GM13976 (cell line): ENCODE measurements at places on chromosomes 5 and 9.
A peak's percentile ranks its signal among the peaks of the same experiment; 100 is the strongest.

DNA sequence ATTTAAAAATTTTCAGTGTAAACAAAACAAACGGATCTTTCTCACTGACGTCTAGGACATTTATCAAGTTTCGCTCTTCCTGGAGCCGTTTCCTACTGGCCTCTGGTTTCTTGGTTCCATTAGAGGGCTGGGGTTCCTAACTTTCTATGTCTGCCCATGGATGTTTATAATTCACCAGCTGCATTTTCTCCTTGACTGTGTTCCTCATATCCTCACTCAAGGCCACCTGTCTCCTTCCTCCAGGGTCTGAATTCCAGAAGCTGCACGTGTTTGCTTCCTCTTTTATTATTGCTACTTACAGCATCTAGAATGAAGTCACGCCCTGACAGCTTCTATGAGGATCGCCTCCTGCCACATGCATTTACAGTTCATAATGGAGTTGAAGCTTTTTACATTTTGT, 74.1 kb upstream of the BASP1 start:
- DNase-seq: no peak

- no peak for DNase-seq
These were observed 56.5 kb upstream of the RNF38 start for GRCh38 chr9:36456480-36457065.

- DNase-seq: peak; percentile 80
These were observed 118.8 kb downstream of the WNK2 start for GRCh38 chr9:93302586-93303257.

DNA sequence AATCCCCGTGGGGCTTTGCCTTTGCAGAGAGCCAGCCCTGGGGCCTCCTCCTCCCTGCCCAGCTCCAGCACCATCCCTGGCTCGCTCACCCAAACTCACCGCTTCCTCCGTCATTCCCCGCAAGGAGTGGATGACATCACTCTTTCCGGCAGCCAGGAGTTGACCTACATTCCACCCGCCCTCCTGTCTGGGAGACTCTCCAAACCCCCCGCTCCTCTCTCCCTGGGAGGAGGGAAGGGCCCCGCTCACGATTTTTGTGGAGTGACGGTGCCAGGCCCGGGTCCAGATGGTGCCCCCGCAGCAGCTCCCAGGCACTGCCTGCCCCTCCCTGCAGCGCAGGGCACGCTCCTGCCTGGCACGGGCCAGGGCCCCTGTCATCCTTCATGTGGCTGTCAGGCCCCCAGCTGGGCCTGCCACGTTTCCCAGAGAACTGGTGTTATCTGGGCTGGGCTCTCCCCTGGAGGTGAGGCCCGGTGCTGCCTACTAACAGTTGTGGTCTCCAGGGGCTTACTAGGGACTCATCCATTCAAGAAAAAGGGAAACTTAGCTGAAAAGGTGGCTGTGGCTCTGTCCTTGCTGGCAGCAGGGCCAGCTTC, 52.3 kb downstream of the NTNG2 start:
- no peak for DNase-seq

DNA sequence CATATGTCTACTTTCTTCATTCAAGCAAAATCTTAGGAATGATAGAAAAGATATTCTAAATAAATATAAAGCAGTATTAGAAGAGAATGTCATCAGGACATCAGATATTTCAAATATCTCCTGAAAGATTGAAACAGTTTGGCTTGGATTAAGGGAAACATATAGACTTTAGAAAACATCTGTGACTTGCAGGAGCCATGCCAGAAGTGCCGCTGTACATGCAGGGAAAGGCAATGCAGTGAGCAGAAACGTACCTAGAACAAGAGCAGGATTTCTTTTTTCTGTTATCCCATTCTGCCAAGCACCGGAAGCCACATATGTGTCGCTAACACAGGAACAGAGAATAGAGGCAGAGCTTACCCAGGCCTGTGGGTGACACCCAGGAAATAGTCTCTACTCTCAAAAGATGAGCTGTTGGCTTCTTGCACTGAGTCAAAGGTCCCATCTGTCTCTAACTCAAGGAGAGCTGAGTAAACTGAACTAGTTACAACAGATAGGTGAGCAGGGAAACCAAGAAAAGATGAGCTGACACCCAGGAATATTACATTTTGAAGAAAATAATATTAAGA, 5.8 kb downstream of the ADAMTS19 start:
- DNase-seq: no peak

DNA sequence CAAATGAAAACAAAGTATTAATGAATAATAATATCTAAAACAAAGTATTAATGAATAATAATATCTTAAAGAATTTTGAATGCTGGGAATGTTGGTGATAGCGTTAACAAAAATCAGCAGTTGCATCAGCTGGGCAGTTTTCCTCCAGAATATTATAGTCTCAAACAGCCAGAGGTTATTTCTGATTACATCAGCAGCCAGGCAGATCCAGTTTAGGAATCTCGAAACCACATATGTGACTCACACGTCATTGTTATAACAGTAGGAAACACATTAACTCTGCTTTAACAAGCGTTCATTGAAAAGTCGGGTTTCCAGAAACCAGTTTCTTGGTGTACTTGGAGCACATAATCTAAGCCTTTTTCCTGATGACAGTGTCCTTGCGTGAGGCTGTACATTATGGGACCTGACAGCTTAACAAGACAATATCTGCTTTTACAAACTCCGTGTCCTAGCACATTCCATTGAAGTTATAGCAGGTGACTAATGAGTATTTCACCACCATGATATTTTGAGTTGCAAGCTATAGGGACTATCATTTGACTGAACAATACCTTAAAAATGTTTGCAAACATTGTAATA, 559.5 kb upstream of the KLF4 start:
- no peak for DNase-seq

GRCh38 chr9:92971776-92972175, 24.5 kb downstream of the FGD3 start:
- DNase-seq: no peak

GRCh38 chr5:134113902-134114875, at the start of gene TCF7:
TCF7 (plus strand) TSS chr5:134114681; CDS start chr5:134114907, 226 bp downstream.
- DNase-seq: peak; percentile 96

GRCh38 chr5:123876276-123876790, 364.4 kb downstream of the CSNK1G3 start:
- DNase-seq: no peak

- no peak for DNase-seq
These were observed 29.1 kb upstream of the KCNIP1 start for GRCh38 chr5:170474489-170475274.

DNA sequence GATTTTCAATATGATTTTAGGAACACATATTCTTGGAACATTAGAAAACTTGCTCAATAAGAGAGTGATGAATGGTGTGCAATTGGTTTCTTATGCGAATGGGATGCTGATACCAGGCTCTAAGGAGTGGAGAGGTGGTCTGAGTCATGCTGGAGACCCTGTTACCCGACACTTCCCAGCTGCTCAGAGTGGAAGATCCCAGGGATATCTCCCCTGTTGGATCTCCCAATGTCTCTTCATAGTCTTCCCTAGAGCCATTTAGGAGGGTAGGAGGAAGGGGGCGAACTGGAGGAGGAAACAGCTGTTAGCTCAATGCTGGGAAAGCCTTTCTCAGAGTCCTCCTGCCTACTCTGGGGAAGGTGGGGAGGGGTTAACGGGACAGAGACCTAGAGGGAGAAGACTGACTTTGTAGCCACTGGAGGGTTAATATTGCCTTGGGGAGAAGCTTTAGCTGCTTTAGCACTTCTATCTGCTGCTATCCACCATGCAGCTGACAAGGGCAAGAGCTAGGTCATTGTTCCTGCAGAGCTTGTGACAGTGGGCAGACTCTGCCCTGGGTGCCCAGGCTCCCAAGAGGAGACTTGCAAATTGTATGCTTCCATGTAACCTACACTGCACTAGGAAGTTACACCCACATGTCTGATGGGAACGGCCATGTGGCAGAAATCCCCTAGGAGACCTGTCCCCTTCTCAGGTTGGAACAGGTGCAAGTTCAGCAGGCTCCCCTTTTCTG, 301.0 kb downstream of the GADD45G start:
- no peak for DNase-seq

GRCh38 chr5:135386886-135387628, 12.0 kb downstream of the MACROH2A1 start:
- DNase-seq: no peak

- no peak for DNase-seq
These were observed 82.6 kb downstream of the VCAN start for GRCh38 chr5:83554133-83554532.

DNA sequence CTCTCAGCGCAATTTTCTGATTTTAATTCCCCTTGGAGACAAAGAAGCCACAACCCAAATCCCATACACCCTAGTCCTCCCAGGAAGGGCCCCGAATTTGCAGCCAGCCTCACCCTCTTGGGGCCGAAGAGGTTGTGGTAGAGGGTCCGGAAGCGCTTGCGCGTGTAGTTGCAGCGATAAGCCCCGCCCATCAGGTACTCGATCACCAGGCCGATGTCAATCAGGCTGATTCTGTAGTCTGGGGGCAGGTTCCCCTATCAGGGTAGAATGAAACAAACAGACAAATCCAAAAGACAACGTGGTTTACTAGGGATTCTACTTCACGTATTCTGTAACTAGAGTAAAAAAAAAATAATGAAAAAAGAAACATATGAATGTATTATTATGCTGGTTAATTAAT, 210.6 kb upstream of the KLF9 start:
- DNase-seq: no peak

DNA sequence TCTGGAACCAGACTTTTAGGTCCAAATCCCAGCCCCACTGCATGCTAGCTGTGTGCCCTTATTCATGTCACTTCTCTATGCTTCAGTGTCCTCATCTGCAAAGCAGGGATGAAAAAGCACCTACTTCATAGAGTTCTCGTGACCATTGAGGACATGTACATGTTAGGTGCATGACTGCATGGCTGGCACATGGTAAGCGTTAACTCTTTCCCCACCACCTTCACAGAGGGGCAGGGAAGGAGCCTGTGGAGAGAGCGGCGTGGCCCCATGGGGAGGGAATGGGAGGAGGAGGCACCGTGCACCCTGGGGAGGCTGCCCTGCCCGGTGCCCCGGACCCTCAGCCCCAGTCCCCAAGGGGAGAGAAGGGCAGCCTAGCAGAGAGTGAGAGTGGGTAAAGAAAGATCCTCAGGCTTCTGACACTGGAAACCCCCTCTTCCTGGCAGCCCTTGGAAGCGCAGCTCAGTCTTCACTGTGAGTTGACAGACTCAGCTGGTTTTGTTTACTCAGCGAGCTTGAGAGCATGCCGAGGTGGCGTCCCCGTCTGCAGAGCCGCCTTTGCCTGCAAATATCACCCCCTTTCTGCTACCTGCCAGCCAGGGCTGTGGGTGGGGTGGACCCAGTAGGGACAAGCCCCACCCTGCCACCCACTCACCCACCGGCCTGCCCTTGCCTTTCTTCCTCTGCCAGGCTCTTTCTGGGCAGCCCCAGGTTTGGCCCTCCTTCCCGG, 10.6 kb upstream of the ANGPTL2 start:
- DNase-seq: no peak

DNA sequence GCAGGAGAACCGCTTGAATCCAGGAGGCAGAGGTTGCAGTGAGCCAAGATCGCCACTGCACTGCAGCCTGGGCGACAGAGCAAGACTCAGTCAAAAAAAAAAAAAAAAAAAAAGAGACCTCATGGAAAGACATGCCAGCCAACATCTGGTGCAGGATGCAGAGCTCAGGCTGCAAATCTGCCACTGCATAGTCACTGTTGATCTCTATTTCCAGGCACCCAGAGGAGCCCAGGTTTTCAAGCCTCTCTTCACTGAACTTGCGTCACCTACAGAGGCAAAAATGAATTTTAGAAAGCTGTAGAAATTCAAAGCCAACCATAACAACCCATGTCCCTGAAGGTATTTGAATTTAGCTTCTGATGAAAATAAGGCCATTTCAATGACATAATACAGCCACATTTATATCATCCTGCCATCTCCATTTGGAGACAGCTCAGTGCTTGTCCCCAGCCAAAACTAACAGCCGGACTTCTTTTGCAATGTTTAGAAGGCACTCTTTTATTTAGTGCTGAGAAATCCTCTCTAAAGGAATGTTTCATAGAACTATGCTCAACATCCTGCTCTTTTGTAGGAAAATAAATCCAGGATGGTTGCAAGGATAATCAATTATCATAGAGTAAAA, 113.3 kb downstream of the SNX18 start:
- no peak for DNase-seq

DNA sequence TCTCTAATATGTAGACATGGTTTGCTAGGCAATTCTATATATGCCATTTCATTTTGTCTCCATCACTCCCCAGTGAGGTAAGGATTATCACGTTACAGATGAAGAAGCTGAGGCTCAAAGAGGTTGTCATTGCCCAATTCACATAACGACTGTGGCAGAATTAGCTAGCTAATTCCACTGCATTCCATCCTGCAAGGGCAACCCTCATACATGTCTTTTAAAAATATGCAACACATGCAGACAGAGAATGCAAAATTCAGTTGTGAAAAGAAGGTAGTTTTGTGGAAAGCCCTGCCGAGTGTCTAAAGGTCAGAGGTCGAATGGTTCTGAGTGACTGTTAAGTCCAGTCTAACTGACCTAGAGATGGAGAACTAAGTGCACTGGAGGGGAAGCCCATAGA, 219.2 kb downstream of the PAPPA start:
- no peak for DNase-seq

- DNase-seq: no peak
These were observed 159.9 kb downstream of the NTRK2 start for GRCh38 chr9:84829471-84829870.
